ENCODE measurements at places on chromosomes 12 and 14.

DNA sequence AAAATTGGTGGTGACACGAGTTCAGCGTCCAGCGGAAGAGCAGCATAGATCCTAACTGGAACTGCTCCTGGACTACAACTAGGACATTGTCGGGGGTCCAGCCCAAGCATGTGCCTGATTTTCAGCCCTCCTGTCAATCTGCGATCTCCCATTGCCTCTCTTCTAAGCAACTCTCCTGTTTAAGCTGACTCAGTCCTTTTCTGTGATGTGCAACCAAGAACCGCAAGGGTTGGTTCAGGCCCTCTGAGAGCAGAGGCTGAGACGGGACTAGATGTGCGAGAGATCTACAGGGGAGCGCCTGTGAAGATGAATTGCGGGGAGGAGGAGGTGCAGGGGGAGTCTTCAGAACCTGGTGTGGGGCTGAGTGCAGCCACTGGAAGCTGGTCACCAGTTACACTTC is 3.7 kb upstream of the PAPLN start:
- DNase-seq, result no peak

GRCh38 chr12:112537710-112538396 is 119.1 kb downstream of the PTPN11 start:
- no peak for DNase-seq

DNA sequence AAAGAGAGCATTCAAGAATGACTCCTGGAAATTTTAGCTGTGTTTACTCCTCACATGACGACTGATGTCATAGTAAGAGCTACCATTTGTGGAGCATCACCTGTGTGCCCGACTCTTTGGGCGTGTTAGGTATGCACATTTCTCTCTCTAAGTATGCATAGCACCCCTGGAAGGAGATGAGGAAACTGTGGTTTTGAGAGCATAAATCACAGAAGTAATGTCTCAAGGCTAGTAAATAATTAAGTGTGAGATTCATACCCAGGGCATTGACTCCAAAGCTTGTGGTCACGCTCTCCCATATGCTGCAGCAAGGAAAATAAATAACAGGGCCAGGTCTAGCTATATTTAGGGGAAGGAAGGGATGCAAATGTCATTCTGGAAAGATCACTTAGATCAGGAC is 216.1 kb downstream of the SLC15A4 start:
- DNase-seq, result no peak

GRCh38 chr12:10220398-10221077 is 7.9 kb downstream of the GABARAPL1 start:
- no peak for DNase-seq

GRCh38 chr12:124545508-124546418 is 21.6 kb downstream of the NCOR2 start:
- DNase-seq, result peak; percentile 18

- DNase-seq, result no peak
Measured at GRCh38 chr12:53952871-53953734, 1.6 kb upstream of the HOXC12 start.

DNA sequence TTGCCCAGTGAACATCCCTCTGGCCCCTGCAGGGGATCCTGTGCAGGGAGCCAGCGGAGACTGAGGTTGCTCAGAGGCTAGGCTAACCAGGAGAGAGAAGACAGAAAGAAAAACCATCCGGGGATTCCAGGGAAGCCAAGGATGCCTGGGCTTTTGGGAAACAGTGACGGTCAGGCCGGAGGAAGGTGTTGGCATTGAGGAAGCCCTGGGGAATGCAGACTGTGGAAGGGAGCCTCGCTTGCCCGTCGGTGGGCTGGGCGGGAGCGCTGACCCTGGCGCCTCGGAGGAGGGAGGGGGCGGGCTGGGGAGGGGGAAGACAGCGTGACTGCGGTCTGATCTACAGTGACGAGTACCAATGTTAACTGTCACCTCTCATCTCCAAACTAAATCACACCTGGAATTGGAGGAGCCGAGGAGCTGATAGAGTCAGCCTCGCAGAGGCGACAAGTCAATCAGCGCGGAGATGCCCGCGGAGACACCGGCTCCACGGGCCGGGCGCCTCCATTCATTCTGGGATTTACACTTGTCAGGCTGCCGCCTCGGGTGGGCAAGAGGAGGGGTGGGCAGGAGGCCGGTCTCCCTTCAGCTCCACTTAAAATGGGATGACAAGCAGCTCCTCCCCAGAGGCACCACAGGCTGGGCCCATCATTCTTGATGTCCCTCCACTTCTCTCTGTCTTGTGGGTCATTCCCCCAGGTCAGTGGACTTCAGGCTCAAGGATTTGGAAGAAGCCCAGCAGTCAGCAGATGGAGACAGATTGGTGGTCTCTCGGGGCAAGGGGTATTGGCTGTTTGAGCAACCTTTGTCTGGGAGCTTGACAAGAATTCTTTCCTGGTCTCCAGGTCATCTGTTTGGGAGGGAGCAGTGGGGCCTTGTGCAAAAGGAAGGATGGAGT is 20.4 kb upstream of the GPATCH2L start:
- no peak for DNase-seq

- no peak for DNase-seq
Measured at GRCh38 chr14:22836301-22837113, at the start of gene MMP14. MMP14 (plus strand) TSS chr14:22836585; CDS start chr14:22836818, 233 bp downstream.

DNA sequence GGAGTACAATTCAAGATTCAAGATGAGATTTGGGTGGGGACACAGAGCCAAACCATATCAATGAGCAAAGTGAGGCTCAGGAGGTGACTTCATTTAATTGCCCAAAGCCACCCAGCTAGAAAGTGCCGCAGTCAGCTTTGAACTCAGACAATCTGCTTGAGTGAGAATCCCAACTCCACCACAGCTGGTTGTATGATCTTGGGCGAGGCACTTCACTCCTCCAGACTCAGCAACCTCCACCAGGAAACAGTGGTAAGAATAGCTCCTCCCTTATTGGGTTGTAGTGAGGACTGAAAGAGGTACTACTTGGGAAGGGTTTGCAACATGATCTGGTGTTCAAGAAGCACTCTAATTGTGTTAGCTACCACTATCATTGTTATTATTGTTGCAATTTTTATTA is 129.2 kb upstream of the RFLNA start:
- DNase-seq, result no peak

DNA sequence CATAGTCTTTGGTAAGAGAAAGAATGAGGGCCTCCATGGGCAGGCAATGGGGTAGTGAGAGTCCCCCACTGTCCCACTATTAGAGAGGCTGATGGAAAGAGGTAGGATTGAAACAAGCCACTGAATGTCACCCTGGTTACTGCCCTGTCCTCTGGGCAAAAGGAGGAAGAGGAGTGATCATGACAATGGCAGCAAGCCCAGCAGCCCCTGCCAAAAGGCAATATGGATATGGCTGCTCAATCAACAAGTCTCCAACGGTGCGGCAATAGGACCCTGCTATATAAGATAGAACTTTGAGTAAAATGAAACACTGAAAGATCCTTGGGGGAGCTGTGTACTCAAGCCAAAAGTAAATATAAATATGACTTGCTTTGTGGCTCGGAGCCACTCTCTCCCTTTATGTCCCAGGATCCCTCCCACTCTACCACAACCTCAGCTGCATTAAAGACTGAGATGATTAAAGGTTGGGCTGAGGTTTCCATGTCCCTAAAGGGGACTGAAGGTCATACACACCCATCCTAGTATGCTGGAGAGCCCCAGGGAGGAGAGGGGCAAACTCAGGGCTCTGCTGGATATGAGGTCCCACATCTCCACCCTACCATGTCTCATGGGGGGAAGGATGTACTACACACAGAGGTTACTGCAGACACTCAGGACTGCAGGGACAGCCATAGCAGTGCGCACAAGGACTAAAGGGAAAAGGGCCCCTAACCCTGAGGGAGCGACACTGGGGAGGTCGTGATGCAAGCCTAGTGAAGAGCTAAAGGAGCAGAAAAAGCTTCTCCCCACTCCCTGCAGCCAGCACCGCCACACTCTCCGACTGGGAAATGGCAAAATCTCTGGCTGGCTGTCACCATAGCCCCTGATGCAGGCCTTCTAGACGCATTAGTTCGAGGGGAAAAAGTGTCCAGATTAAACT is 5.9 kb downstream of the POMT2 start:
- DNase-seq, result no peak

DNA sequence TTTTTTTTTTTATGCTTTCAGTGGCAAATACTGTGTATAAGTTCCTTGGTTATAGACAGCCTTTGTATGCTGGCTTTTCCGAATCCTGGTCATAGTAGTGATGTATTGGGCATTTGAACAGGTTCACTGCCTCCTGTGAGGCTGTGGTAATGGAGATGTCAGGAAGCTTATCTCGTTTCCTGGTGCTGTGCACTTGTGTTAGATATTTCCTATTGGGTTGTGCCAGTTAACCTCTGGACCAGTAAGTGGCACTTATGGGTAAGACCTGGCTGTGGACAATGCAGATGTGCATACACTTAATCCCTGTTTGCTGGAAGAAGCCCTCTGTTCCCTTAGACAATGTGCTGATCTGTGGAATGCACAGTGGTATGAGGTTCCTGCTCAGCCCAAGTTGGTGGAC is 135.4 kb upstream of the KITLG start:
- no peak for DNase-seq

GRCh38 chr12:58087423-58088127 is 146.2 kb downstream of the ATP23 start:
- DNase-seq, result no peak

DNA sequence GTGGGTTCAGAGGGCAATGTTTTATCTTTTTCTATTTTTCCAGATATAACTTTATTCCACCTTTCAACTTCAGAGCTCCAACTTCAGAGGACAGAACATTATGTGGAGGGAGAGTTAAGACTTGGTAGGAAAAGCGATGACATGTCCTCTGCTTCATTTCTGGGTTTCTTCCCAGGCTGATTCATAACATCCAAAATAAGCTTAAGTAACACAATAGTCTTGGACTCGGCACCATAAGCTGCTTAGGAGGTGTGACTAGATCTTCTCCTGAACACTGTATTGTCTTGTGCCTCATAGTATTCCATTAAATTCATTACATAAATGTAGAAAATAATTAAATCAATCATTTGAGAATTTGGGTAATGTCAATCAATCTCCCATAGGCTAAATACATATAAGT is 95.5 kb upstream of the PDE3A start:
- DNase-seq, result no peak

DNA sequence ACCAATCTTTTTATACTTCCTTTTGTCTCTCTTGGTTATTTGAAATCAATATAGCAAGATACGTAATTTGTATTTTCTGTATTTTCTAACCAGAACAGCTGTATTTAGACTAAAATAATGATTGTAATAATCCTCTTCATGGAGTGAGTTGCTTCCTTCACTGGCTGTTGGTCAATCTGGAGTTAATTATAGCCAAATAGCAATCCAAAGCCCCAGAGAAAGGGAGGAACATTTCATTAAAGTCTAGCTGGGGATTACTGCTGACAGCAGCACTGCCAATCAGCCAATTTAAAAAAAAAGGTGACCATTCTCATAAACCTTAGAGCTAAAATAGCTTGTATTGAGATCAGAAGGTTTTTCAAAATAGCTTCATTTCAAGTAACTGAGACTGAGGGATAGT is 118.0 kb downstream of the TRHDE start:
- no peak for DNase-seq

DNA sequence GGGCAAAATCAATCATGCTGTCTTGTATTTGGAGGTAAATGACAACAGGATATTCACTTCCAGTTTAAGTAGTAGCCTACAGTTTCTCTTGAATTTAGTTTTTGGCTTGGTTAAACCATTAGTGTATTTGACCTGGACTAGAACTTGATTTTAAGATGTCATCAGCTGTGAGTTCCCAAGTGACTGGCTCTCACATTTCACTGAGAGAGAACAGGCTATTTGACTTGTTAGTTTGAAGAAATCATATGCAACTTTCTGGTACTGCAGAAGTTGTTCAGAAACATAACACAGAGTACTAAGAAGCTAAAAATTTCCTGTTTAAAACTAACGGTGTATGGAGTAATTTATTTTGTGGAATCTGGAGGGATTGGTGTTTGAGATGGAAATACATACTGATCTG is 22.3 kb downstream of the MNAT1 start:
- DNase-seq, result no peak

DNA sequence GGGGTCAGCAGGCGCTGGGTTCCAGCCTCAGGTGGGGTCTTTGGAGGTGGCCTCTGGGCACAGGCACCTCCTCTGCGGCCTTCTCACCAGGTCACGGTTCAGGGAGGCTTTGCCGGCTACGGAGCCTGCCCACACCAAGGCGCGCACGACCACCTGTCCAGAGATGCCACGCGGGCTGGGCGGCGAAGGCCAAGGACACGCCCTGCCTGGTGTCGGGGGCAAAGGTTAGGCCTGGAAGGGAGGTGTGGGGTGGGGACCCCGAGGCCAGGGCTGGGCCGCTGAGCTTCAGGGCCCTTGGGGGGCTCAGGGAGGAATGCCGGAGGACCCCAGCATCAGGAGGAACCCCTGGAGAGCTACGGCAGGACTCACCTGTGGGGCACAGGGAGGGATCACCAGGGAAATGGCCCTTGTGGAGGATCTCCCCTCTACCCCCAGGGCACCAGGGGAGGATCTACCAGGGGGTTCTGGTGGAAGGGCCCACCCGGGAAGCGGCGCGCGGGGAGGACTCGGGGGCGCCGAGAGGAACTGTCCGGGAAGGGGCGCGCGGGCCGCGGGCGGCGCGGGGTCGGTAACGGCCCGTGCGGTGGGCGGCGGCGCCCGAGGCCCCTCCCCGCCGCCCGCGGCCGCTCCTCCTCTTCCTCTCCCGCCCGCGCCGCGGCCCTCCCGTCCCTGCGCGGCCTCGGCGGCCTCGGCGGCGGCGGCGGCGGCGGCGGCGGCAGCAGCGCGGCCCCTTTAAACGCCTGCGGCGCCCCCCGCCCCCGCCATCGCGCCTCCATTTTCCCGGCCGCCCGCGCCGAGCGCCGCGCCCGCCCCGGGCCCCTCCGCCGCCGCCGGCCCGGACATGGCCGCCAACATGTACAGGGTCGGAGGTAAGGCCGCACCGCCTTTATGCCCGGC is at the start of gene MTA1:
MTA1 (plus strand) TSS at position 633 of the 897 bp plus-strand sequence; CDS start at position 842, 209 bp downstream.
- no peak for DNase-seq

- no peak for DNase-seq
Measured at GRCh38 chr14:79074510-79074909, 904.3 kb downstream of the NRXN3 start.

DNA sequence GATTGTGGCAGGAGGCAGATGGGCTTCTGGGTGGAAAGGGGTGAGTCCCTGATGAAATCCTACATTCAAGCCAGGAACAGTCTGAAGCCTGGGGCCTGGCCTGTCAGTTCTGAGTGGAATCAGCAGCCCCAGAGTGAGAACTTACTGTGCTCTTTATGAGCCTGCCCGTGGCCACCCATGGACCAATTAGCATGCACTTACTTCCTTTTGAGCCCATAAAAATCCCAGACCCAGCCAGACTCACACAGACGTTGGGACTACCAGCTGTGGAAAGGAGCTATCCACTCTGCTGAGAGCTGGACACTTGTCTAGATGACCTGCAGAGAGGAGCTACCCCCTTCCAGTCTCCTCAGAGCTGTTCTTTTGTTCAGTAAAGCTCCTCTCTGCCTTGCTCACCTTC is 104.5 kb downstream of the MNAT1 start:
- DNase-seq, result no peak

Data from stimulated activated CD4-positive, alpha-beta T cell treated with anti-CD3 and anti-CD28 coated beads, TNF-alpha, amount 100 ng/mL, for 24 hours (primary cell).